ENCODE measurements at places on chromosomes 2 and 18.

DNA sequence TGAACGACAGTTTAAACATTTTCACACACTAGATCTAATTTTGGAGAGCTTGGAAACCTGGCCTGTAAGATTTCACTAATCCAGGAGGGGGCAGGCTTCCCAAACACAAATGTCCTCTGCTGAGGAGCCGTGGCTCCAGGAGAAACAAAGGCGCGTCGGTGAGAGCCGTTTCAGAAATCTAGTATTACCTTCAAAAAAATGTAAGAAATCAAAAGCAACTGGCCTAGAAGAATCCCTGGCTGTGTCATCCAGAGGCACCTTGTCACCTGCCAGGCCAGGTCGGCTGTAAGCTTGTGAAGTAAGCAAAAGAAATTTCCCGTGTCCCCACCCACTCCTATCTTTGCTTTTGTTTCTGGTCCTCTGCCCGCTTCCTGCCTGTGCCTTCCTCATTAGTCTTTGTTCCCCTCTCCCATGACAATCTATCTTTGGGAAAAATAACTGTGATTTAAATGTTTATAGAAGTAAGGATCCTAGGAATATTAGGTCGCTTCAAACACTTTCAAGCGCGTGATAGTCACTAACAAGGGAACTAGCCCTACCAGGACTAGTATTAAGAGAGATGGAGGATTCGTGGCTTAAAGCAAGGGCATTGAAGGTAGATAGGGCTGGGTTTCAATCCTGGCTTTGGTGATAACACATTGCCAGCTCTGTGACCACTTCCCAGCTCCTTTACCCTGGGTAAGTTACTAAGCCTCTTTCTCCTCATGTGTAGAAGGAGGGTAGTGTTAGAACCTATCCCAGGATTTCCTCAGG, 99.5 kb upstream of the STK39 start:
- DNase-seq, result peak; percentile 25

- DNase-seq, result no peak
These were observed 53.6 kb upstream of the UGP2 start for GRCh38 chr2:63788071-63788470.

GRCh38 chr2:47503481-47504070, 100.6 kb downstream of the MSH2 start:
- no peak for DNase-seq

DNA sequence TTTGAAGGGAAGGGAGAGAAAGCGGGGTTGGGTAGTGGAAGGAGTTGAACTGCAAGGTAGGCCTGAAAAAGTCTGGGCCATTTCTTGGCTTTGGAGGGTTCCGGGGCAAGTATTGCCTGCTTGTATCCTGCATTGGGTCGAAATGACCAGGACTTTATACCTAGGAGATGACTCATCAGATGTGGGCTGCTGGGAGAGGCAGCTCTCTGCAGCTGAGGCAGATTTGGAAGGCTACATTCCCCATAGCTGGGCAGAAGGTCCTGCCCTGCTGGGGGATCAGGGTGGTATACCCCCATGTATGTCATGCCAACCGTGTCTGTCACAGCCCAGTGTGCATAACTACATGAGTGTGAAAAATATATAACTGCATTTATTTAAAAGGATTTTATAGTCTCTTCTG, 171.8 kb upstream of the SPRED2 start:
- no peak for DNase-seq

GRCh38 chr2:238914648-238915015, 66.7 kb downstream of the TWIST2 start:
- DNase-seq, result no peak

DNA sequence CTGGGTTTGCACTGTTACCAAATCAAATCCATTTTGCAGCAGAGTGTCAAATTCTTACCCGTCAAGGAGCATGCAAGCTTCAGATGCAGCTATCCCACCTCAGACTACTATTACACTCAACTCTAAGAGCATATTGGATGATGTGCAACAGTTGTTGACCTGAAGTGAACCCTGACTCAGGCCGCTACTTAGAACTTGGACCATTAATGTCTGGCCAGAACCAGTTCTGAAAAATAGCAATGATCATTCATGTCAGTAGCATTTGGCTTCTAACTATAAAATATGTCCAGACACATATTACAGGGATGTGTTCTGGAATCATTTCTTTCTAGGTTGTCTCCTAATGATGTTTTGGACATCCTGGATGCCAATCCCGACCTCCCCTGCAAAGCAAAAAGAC, 135.5 kb upstream of the PKDCC start:
- no peak for DNase-seq

DNA sequence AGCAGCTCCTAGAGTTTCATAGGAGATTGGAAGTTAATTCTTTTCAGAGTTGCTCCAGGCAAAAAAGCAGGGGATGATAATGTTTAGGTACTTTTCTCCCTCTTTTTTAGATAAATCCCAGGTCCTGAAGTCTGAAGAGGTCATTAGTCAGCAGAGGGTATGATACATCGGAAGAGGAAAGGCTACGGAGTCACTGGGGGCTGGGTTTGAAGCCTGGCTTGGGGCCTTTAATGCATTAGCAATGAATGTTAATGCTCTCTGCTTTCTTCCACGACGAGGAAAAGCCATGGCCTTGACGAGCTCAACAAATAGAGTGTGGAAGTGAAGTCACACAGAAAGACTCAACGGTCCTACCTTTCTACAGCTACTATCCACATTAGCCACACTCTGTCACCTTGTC, 235.1 kb downstream of the NCKAP5 start:
- DNase-seq, result no peak

DNA sequence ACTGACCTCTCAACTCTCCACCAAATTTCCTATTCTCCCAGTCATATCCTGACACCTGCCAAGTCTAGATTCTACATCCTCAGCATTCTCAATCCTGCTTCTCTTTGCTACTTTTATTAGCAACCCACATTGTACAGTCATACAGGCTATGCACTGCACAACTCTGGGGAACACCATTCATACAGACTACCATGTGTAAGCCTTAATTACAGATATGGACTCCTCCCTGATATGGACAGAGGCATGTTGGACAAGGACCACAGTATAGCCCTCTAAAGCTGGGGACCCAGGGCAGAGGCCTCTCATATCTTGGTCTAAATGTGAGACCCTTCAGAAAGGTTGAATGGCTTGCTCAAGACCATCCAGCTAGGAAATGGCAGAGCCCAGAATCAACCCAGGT, 36.3 kb downstream of the BOLA3 start:
- no peak for DNase-seq

- DNase-seq, result no peak
These were observed 114.7 kb upstream of the TNP1 start for GRCh38 chr2:216974321-216975302.

GRCh38 chr2:29239209-29239960, 124.2 kb downstream of the CLIP4 start:
- no peak for DNase-seq

- no peak for DNase-seq
These were observed 70.8 kb upstream of the SLC39A10 start for GRCh38 chr2:195586062-195586714.

- no peak for DNase-seq
These were observed 55.0 kb downstream of the PKDCC start for GRCh38 chr2:42102591-42103450.

DNA sequence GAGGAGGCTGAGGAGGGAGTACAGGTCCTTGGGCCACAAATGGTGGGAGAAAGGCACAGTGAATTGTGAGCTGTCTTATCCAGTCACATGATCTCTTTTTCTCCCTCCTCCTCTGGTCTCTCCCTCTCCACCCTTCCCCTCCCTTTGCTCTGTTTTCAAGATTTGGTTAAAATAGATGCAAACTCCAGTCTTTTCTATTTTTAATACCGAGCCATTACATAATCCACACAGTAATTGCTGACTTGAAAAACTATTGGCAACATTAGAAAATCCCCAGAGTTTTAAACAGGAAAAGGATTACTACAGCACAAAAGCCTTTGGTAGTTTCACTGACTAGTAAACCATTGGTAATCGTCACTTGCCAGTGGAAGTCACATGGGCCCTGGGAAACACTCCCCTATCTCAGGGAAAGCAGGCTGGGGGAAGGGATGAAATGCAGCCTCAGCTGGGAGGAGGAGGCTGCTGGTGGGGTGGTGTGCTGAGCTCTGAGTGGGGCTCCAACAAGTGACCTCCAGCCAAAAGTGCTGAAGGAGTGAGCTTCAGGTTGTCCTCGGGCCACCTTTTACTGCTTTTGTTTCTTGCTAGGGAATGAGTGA, 57.4 kb upstream of the PCBP1 start:
- no peak for DNase-seq

DNA sequence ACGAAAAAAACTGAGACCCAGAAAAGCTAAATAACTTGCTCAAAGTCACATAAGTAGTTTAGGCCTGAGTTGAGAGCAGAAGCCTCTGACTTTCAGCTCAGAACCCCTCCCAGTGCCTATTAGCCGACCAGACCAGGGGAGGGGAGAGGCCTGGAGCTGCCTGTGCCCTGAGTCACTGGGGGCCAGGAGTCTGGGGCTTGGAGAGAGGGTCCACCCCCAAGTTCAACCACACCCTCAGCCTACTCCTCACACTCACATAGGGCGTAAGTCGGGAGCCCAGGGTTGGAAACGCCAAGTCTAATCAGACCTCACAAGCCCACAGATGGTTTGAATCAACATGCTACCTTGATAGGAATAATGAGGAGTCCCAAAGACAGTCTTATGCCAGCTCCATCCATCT, 12.6 kb upstream of the PKDCC start:
- no peak for DNase-seq

DNA sequence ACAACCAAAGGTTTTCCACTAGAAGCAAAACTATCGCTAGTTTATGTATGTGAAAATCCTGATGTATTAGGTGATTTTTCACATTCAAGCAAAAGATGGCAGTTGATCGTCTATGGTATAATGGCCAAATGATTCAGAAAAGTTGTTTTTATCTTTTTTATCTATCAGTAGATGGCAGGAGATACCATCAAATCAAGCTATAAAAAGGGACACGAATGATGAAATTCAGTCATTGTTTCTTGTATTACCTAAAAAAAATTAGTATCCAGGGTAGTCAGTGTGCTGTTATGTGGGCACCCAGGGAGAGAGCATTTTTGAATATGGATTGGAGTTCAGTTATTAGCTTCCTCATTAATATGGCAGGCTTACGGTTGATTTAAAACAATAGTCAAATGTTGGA, 22.9 kb upstream of the CAVIN2 start:
- DNase-seq, result no peak

DNA sequence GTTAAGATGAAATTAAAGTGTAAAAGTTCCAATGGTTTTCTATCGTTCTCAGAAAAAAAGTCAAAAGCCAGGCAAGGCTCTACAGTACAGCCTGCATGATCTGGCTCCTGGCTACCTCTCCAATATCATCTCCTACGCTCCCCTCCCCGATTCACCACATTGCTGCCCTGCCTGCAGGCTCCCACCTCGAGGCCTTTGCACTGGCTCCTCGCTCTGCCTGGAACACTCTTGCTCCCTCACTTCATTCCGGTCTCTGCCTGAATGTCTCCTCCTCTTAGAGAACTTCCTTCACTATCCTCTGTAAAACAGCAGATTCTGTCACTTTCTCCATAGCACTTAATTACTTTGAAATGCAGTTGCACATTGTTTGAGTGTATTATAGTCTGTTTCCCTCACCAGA, 72.5 kb downstream of the KLF7 start:
- DNase-seq, result no peak

GRCh38 chr18:4078246-4078645, 376.9 kb downstream of the DLGAP1 start:
- no peak for DNase-seq

All from stimulated activated CD4-positive, alpha-beta T cell treated with anti-CD3 and anti-CD28 coated beads, Interleukin-12 subunit alpha, Interleukin-12 subunit beta, amount 100 ng/mL, for 24 hours (primary cell).